ENCODE measurements at places on chromosomes 2 and 18. TPM values are rescaled to one million over a fixed set of nuclear protein-coding genes. Genes with fewer than 3 reads are reported as not detected.

TCF4 gene
- total RNA-seq = 63.3 TPM

GLB1L gene
- total RNA-seq = 38.6 TPM

CASP10 gene
- 6.4 TPM for total RNA-seq

CPSF3 gene
- total RNA-seq = 49.5 TPM

PCARE gene
- total RNA-seq = not detected

ST6GAL2 gene
- total RNA-seq = under 0.01 TPM

REG3G gene
- total RNA-seq = not detected

LOXL3 gene
- 57.5 TPM for total RNA-seq

OR6B2 gene
- total RNA-seq = not detected

MYO5B gene
- 0.18 TPM for total RNA-seq

C18orf54 gene
- total RNA-seq = 1.3 TPM

ZC3H6 gene
- 3.4 TPM for total RNA-seq

ITGA4 gene
- total RNA-seq = 18.3 TPM

WDR35 gene
- 12.5 TPM for total RNA-seq

CNGA3 gene
- total RNA-seq = not detected

IRS1 gene
- 10.7 TPM for total RNA-seq

ERICH2 gene
- 1.2 TPM for total RNA-seq

KCNF1 gene
- 0.14 TPM for total RNA-seq

DSG2 gene
- 2.3 TPM for total RNA-seq

IL36RN gene
- total RNA-seq = 0.09 TPM

SEPTIN10 gene
- 63.4 TPM for total RNA-seq

FBXO48 gene
- 0.28 TPM for total RNA-seq

KCNJ13 gene
- not detected for total RNA-seq

RTP5 gene
- not detected for total RNA-seq

KCNG2 gene
- 4.7 TPM for total RNA-seq

ABCB11 gene
- not detected for total RNA-seq

TCF7L1 gene
- total RNA-seq = 1.00 TPM

IL1B gene
- total RNA-seq = 54.3 TPM

SMYD5 gene
- total RNA-seq = 12.7 TPM

C2orf80 gene
- total RNA-seq = not detected

LRRC30 gene
- total RNA-seq = not detected

GPR45 gene
- total RNA-seq = not detected

LOXHD1 gene
- not detected for total RNA-seq

TMEM237 gene
- total RNA-seq = 26.0 TPM

PROM2 gene
- total RNA-seq = 0.28 TPM

NEU2 gene
- not detected for total RNA-seq

HOXD8 gene
- total RNA-seq = 1.6 TPM

XIRP2 gene
- not detected for total RNA-seq

HAT1 gene
- total RNA-seq = 22.1 TPM

UGT1A4 gene
- total RNA-seq = not detected

NR4A2 gene
- total RNA-seq = 0.09 TPM

MSTN gene
- 0.09 TPM for total RNA-seq

UGT1A10 gene
- total RNA-seq = 0.83 TPM

IGFBP5 gene
- total RNA-seq = 928 TPM

PARD3B gene
- total RNA-seq = 19.1 TPM

UGT1A9 gene
- total RNA-seq = under 0.01 TPM

TMEM150A gene
- total RNA-seq = 11.1 TPM

GAREM1 gene
- 4.1 TPM for total RNA-seq

RNU2-63P gene
- 325 TPM for total RNA-seq

CFAP221 gene
- not detected for total RNA-seq

EVX2 gene
- total RNA-seq = under 0.01 TPM

TTN gene
- under 0.01 TPM for total RNA-seq

CNDP1 gene
- total RNA-seq = not detected

TMEM17 gene
- 1.8 TPM for total RNA-seq
